ENCODE measurements at places on chromosomes 13 and 19.

- DNase-seq, result no peak
Measured at GRCh38 chr13:102693776-102694175, 1.1 kb downstream of the METTL21C start.

DNA sequence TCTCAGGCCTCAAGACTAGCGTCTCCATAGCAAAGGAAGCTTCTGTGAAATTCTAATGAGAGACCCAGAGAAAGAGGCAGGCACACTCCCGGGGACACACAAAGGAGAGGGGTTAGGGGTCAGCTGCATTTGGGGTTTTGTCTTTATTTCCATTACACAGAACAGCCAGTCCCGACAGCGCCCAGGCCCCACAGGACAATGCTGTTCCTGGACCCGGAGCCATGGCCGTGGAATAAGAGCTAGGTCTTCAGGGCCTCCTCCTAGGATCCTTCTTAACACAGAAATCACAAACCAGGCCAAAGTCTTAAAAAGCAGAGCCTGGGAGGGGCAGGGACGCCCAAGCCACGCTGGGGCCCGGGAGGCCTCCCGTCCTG, 22.8 kb downstream of the KCTD15 start:
- no peak for DNase-seq

DNA sequence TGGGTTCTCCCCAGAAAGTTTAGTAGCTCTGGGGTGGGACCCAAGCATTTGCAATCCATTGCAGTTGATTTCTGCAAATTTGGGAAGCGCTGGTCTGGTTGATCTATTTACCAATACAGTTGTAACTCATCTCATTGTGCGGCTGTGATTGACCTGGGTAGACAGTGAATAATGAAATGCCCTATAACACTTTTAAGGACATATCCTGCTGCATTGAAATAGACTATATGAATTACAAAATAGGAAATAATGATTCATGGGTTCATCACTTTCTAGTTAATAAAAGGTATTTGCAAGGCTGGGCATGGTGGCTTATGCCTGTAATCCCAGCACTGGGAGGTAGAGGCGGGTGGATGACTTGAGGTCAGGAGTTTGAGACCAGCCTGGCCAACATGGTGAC, 59.0 kb upstream of the FARP1 start:
- no peak for DNase-seq

- DNase-seq, result no peak
Measured at GRCh38 chr13:51064753-51065152, 46.3 kb downstream of the C13orf42 start.

- no peak for DNase-seq
Measured at GRCh38 chr19:46081928-46082727, 41.3 kb upstream of the IGFL4 start.

Data from stimulated activated CD8-positive, alpha-beta memory T cell treated with anti-CD3 and anti-CD28 coated beads, Interleukin-7, amount 100 ng/mL, for 48 hours (primary cell).